ENCODE measurements at places on chromosomes 2 and 18.

- DNase-seq: no peak
Observed at GRCh38 chr18:10370716-10371115, 83.7 kb upstream of the APCDD1 start.

DNA sequence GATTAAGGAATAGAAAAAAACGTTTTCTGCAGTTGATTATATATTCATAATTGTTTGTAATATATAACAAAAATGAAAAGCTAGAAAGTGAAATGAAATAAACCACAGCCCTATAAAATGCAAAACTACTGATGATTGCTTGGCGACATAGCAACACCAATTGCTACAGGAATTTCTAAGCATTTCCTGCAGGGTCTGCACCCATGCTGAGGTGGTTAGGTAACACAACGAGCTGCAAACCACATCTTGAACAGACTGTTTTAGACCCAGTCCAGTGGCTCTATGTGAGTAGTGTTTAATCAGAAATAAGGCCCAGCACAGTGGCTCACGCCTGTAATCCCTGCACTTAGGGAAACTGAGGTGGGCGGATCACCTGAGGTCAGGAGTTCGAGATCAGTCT, 17.2 kb upstream of the UGT1A9 start:
- no peak for DNase-seq

DNA sequence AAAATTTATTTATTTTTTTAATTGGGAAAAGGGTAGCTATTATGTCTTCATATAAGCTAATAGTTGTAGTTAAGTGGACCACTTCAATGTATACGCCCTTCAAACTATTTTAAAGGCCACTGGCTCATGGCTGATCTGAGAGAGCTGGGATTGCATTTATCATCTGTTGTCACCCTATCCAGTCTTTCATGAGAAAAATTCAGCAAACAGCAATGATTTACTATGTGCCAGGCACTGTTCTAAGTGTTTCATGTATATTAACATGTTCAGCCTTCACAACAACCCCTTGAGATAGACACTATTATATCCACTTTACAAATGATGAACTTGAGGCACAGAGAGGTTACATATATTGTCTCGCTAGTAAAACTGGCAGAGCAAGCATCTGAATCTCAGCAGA, 66.1 kb upstream of the ZNF397 start:
- no peak for DNase-seq

GRCh38 chr2:230861552-230862255, 3.0 kb upstream of the ITM2C start:
- DNase-seq: no peak

DNA sequence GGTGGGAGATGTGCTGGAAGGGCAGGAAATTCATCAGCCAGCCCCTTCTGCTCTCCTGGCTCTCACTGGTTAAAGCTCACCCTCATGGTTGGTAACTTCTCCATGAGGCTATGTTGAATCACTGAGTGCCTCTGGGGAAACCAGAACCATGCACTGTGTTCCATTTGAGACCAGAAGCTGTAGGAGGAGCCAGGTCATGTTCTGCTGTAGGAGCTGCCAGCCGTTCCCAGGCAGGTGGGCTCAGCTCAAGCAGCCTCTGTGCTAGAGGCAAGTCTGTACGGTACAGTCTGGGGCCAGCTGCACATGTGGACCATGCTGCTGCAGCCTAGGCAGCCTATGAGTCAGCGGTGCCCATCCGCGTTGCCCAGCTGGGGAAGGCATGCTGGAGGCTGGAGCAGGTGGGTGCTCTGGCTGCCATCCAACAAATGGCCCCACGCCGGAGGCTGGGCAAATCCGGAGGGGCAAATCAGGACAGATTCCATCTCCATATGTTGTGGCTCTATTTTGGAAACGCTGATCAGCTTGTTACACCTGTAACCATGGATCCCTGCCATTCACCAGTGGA, 22.0 kb upstream of the KCNF1 start:
- DNase-seq: no peak

GRCh38 chr2:215505044-215505786, 69.3 kb upstream of the FN1 start:
- DNase-seq: no peak

- no peak for DNase-seq
Observed at GRCh38 chr18:28916456-28916855, 739.5 kb upstream of the CDH2 start.

- DNase-seq: no peak
Observed at GRCh38 chr2:239143858-239144712, 256.7 kb downstream of the HDAC4 start.

- DNase-seq: no peak
Observed at GRCh38 chr2:148521181-148521580, 123.4 kb upstream of the EPC2 start.
